ENCODE measurements at places on chromosomes 7 and 10. TPM values are rescaled to one million over a fixed set of nuclear protein-coding genes. Genes with fewer than 3 reads are reported as not detected.

Gene CPA1
- not detected for total RNA-seq

DNA sequence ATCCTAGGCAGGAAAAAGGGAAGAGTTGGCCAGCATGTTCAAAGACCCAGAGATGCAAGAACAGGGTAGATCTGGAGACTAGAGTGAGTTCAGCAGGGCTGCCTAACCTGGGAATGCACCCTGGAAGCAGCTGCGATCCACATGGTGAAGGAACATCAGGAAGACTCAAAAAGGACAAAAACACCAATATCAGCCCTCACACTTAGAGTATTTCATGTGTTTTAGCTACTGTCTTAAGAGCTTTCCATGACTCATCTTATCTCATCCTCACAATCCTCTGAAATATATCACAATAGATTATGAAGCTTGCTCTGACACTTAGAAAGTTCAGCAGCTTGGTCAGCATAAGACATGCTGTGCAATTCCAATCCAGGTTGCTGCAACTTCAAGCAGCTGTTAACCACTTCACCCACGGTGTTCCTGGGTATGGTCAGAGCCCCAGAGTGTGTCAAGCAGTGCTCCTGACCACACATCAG is 380.9 kb downstream of the PARD3 start:
- ATAC-seq = peak; percentile 19

GRCh38 chr10:53403688-53404087 is 631.1 kb upstream of the MBL2 start:
- peak; percentile 89 for ATAC-seq

DNA sequence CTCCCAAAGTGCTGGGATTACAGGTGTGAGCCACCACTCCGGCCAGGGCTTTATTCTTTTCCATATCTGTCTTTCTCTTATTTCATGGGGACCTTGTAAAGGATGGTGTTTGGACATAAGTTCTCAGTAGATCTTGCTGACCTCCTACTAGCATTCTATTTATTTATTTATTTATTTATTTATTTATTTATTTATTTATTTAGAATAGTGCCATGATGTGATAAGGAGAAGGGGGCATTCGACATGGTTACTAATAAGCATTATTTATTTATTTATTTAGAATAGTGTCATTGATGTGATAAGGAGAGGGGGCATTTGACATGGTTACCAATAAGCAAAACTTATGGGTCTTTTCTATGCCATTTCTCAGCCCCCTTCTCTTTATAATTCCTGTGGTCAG is 176.9 kb downstream of the LRRC4 start:
- ATAC-seq = no peak

DNA sequence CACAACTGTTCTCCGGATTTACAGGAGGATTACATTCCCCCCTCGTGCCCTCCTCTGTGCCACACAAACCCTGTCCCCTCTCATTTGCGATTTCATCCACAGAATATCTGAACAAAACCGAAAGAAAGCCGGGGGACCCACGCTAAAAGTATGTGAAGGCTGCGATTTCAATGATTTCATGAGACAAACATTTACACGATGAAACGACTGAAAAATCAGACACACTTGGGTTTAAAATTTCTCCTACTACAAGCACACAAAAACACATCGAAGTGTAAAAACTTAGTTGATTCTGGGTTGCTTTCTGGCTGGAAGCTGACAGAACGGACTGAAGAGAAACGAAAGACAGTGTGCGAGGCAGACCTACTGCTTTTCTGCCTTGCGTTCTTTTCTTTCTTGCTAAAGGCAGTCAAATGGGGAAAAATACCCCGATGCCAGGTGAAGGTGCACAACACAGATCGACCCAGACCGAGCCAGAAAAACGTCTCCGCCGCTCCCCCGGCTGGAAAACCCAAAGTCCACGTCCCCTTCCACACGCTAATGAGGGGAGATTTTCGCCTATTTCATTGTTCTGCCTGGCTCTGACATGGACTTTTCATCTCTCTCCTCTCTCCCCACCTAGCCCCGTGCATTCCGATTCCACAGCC is 1.2 kb downstream of the HIPK2 start:
- peak; percentile 20 for ATAC-seq

Data from motor neuron (in vitro differentiated cells).